Hypothalamus (tissue), 51 donors: ENCODE measurements at places on chromosomes 2 and 18.

DNA sequence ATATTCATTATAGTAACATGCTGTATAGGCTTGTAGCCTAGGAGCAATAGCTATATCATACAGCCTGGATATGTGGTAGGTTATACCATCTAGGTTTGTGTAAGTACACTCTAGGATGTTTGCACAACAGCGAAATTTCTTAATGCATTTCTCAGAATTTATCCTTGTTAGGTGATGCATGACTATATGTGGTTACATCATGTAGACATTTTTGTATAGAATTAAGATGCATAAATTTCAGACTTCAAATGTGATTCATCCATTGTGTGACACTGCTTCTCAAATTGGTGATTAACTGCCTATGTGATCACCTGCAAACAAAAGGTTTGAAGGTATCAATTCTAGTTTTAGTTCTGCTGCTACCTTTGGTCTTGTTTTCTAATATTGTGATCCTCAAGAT, 1787.0 kb upstream of the PIK3C3 start:
- no peak for DNase-seq

- no peak for DNase-seq
These were observed 54.4 kb downstream of the FAM178B start for GRCh38 chr2:96931966-96932365.

DNA sequence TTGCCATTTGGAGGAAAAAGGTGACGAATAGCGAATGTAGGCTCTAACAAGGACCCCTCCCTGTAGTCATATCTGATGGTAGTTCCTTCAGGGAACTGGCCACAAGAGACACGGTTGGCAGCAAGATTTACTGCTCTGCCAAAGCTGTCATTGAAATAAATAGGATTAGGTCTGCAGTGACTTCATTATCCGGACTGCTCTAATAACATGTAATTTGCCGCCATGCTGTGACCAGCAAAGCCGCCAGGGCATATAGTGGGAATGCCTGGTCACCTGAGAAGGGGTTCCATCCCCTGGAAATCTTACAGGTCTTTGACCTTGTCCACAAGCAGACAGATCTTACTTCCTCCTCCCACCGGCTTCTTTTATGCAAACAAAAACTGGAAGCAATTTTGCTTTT, 59.4 kb upstream of the LAPTM4A start:
- DNase-seq, result no peak

- no peak for DNase-seq
These were observed 159.4 kb downstream of the DIS3L2 start for GRCh38 chr2:232120911-232121310.

- no peak for DNase-seq
These were observed 5.6 kb upstream of the ASB1 start for GRCh38 chr2:238420878-238421694.

GRCh38 chr2:85564144-85564563, 2.9 kb upstream of the GGCX start:
- no peak for DNase-seq

GRCh38 chr2:191790737-191791136, 56.2 kb downstream of the CAVIN2 start:
- DNase-seq, result no peak

- no peak for DNase-seq
These were observed 6.3 kb upstream of the EN1 start for GRCh38 chr2:118853651-118854291.

- no peak for DNase-seq
These were observed 81.0 kb upstream of the EPAS1 start for GRCh38 chr2:46216213-46216612.

DNA sequence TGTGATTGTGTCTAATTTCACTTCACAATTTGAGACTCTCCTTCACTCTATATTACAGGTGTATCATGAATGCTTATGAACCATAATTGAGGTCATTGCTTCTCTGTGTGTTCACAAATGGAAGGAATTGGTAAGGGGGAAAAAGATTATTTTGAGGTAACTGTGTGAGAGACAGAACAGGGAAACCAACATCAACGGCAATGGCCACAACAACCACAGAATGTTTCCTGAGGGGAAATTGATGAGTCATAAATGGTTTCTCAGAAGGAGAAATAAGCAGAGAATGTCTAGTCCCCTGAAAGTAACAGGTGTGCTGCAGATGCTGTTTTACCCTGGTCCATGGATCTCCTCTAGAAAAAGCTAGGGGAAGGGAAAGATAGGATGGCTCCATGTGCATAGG, 361.2 kb upstream of the GALNT5 start:
- DNase-seq, result no peak

- no peak for DNase-seq
These were observed 60.8 kb downstream of the SLC66A2 start for GRCh38 chr18:79890674-79891073.

- no peak for DNase-seq
These were observed 315.8 kb upstream of the POU3F3 start for GRCh38 chr2:104538077-104538476.

DNA sequence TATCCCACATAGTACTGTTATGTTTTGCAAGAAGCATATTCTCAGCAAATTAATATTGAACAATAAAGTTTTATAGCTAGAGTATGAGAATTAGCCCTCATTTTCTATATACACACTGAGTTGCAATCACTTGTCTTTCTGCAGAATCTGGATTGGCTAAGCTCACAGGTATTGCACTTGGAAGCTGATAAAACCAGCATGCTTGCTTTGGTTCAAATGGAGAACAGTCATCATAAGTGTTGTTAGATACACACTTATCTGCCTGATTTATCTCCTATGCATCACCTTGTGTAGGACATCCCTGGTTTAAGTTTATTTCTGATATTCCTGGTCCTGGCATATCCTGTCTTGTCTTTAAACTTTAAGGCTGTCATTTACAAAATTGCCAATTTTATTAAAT, 38.0 kb upstream of the CYP20A1 start:
- no peak for DNase-seq

- no peak for DNase-seq
These were observed 16.4 kb upstream of the LPIN2 start for GRCh38 chr18:3029215-3029952.

DNA sequence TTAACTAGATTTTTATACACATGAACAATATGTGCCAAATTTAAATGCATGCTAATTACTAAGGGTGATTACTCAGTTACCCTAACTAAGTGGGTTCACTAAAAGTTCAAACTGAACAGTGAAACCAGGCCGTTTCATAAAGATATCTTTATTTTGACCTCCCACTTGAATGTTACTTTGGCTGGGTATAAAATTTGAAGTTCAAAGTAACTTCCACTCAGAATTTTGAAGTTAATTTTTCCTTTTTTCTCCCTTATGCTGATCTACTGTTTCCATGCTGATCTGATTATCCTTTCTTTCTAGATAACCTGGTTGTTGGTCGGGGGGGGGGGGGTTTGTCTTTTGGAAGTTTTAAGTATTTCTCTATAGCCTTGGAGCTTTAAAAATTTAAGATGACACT, 25.5 kb upstream of the MAP4K4 start:
- DNase-seq, result no peak

GRCh38 chr2:69956475-69956979, 4.9 kb downstream of the ASPRV1 start:
- no peak for DNase-seq

GRCh38 chr2:144404586-144405314, 115.2 kb downstream of the ZEB2 start:
- DNase-seq, result no peak

DNA sequence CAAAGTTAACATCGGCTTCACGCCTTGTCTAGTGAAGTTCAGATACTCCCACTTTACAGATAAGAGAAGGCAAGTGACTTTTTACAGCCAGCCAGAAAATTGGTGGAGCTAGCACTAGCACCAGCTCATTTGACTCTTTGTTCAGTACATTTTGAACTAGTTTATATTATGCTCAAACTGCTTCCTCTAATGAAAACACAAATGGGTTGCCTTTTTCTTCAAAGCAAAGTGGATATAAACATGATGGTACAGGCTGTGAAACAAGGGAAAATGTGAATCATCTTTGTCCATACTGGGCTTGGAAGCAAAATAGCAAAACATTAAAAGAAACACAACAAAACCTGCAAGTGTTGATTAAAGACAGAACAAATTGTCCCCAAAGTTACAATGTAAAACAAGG, 99.6 kb upstream of the LHCGR start:
- DNase-seq, result no peak

DNA sequence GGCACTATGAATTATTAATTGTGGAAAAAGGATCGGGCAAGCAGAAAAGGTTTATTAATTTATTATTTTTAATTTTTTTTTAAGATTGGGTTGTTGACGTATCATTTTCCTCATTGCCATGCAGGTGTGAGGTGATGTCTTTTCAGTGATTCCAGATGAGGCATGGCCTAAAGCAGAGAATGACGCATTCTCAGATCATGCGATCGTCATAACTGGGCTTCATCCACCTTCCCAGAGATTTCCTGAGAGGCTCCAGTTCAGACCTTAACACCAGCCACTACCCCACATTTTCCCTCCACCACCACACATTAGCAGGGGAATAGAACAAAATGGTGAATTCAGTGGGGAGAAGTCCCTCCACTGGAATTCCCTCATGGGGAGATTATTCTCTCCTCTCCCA, 518.4 kb upstream of the SPHKAP start:
- no peak for DNase-seq

DNA sequence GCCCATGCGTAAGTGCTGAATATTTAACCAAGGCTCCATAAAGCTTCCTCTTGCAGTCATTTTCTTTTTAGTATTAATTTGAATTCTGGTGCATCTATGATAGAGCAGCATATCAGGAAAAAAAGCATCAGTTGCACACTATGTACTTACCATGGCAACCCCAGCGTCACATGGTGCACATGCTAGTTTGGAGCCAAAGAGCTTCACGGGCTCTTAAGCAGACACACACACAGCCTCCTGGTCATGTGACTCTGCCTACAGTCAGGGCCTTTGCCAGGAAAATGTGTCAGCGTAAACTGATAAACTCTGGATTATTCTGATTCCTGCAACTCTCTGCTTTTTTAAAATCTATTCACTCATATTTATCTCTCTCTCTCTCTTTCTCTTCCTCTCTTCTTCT, 30.2 kb downstream of the NYAP2 start:
- DNase-seq, result peak; percentile 40

DNA sequence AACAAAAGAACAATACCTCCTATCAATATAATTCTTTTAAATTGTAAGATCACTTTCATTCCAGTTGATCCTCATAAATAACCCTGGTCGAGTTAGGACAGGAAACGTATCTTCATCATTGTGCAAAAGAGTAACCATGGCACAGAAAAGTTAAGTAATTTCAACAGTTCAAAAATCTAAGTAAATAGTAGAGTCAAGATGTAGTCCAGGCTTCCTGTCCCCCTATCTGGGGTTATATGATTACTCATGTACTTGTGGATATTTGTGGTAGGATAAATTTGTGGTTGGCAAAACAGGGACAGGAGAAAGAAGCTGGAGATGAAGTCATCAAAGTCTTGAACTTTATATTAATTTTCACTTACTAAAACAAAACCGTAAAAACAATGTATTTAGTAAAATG, 772.6 kb downstream of the TSN start:
- no peak for DNase-seq

DNA sequence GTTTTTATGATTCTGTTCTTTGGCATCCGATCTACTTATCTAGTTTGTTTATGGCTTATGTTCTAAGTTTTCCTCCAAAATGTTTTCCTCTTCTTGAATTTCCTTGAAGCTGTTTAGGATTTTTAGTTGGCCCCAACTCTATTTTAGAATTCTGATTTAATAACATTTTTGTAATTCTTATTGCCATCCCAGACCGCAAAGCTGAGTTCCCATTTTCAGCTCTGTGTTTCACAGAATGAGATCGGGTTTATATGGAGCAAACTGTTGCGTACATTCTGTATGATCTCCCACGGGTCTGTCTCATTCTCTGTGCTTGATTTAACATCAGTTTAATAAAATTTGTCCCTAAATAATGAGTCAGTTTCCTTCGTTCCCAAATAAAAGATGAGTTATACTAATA, 59.3 kb downstream of the DPP4 start:
- DNase-seq, result no peak

- no peak for DNase-seq
These were observed 987.2 kb upstream of the CDH2 start for GRCh38 chr18:29164020-29164706.

GRCh38 chr2:176592216-176592615, 323.0 kb downstream of the MTX2 start:
- DNase-seq, result no peak

DNA sequence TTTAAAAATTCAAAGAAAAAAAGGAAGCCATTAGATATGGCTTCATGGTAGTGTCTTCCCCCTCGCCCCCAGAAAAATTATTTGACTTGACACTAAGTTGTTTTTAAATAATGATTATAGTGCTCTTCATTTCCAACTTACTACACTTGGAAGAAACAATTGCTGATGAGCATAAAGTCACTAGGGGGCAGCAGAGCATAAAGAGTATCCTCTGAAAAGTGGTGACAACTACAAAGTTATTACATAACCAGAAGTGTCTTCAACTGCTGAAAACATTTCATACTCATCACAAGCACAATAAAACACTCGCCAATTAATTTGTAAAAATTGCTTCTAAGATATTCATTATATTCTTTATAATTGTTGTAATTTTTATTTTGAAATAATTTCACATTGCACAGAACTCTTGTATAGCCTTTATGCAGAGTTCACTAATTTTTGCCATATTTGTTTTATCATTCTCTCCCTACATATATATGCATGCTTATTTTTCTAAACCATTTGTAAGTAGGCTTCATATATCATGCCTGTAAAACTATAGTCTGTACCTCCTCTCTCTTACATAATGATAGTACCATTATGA, 54.9 kb downstream of the EXOC6B start:
- DNase-seq, result peak; percentile 5

DNA sequence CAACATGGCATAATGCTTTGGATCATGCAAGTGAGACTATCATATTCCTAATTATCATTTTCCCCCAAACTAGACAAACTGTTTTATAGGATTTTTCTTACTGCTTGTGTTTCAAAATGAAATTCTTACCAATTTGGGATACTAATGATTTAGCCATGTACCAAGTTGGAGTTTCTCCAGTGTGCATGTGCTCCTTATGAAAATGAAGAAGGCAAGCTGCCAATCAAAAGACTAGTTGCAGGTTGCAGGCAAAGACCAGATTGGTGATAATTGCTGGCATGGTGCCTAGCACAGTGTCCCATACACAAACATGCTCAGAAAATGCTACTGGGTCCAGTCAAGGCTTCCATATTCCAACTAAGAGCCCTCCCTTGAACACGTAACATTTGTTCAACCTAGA, 771.8 kb upstream of the FANCL start:
- no peak for DNase-seq

DNA sequence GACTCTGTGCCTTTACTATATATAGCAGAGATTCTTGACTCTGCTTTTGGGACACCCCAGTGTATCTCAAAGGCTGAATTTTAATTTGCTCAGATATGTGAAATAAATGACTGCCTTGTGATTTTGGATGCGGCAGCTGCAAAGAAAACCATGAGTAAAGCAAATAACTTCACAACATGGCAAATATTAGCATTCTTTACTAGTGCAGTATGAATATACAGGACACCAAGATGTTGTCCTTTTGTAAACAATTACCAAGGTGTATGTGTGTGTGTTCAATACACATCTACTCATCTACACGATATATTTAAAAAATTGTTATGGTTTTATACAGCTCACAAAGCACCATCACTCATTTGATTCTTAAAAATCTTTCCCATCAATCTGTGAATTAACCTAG, 70.6 kb upstream of the TCF4 start:
- no peak for DNase-seq
